Stimulated activated CD8-positive, alpha-beta memory T cell treated with anti-CD3 and anti-CD28 coated beads, Interleukin-15, amount 100 ng/mL, for 24 hours (primary cell): ENCODE measurements at places on chromosomes 7 and 10.

DNA sequence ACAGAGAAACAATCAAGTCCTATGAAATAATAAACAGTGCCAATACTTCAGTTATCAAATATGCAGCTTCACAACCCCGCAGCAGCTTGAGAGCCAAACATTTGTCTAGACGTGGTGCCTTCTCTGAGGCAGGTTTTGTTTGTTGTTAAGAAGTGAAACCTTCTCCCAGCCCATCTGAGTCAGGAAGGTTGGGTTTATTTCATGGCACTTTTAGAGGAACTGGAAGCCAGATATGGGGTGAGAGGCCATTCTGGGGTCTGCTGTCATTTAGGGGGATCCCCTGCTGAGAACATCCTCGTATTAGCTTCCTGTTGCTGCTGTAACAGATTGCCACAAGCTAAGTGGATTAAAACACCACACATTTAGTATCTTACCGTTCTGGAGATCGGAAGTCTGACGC, 113.6 kb downstream of the GRK5 start:
- no peak for DNase-seq

GRCh38 chr7:98202367-98203195, 8.7 kb upstream of the BHLHA15 start:
- DNase-seq, result no peak

GRCh38 chr10:52674474-52674873, 98.1 kb downstream of the MBL2 start:
- DNase-seq, result no peak

DNA sequence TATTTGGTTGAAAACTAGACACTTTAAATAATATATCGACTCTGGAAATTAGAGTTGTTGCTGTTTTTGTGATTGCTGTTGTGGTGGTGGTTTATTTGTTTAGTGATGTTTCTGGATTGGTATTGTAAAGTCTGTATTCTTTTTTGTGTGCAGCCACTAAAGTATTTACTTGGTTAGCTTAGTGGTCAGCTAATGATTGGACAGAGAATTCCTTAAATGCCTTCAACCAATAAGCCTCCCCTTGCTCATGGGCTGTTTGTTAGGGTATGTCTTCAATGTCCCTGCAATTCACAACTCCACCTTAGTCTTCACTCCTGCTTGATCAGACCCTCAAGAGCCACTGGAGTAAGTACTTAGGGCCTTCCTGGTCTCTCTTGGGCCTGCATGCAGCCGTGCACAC, 71.0 kb downstream of the PAXIP1 start:
- DNase-seq, result no peak

DNA sequence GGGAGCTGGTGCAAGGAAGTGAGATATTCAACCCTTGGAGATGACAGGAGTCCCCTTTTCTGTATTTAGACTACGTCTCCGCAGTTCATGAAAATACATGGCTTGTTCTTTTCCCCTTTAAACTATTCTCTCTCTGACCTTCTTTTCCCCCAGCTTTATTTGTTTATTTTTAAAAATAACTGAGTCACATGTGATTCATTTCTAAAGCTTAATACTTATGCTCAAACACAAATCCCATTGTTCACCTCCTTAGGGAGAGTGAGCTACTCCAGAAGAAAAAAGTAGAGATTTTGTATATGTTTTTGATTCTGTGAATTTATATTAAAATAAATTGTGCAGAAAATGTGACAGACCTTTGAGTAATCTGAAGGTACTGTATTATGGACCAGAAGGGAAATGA, 35.9 kb upstream of the FZD1 start:
- DNase-seq, result no peak

DNA sequence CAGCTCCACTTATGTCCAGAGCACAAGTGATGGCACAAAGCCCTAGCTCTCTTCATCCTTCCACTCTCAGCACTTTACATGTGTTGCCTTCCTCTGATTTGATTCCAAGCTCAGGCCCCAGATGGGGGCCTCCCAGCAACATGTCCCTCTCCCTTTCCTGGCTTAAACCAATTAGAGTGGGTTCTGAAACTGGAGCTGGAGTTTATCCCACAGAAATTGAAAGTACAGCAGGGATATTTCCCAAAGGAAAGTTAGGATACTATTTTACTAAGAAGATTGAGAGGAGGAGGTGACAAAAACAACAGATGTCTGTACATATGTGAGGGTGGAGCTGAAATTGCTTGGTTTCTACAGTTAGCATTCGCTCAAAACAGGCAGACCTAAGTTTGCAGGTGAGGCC, 724.6 kb downstream of the AUTS2 start:
- DNase-seq, result no peak

- DNase-seq, result no peak
Measured at GRCh38 chr10:71437537-71438092, 40.9 kb downstream of the CDH23 start.

DNA sequence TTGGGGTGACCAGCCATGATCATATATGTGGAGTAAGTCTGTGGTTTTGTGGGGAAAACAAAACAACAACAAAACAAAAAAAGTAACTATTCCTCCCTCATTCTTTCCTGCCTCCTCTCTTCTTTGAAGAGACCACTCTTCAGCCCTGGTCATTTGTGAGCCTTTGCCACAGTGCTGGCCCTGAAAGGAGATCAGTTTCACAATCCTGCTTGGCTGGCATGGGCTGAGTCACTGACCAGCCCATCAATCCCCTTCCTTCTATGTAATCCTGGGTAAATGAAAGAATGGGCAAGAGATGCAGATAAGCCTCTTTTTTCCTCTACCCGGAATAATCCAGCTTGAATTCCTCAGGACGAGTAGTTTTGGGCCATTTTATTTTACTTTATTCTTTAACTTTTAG, 13.6 kb downstream of the CSTF2T start:
- DNase-seq, result no peak

DNA sequence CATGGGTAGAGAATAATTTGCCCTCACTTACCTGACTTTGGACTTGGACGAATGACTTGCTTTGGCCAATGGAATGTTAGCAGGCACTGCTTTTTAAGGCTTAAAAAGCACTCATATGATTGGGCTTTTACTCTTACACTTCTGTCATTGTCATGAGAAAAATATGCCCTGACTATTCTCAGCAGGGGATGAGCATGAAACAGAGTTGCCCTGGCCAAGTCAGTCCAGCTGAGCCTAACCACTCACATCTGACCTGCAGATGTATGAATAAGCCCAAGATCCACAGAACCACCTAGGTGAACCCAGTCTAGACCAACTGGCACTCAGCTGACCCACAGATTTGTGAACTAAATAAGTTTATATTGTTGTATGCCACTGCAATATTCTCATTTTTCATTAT, 573.5 kb downstream of the TNS3 start:
- no peak for DNase-seq
